ENCODE measurements at places on chromosomes 1 and 21.

- DNase-seq = no peak
These were observed 2.8 kb downstream of the PRDX1 start for GRCh38 chr1:45518910-45519309.

- no peak for DNase-seq
These were observed 223.6 kb upstream of the JUN start for GRCh38 chr1:59007429-59007819.

- DNase-seq = no peak
These were observed 24.3 kb downstream of the RTCA start for GRCh38 chr1:100290291-100290690.

GRCh38 chr1:118881751-118882150 lies 106.4 kb downstream of the TBX15 start:
- no peak for DNase-seq

DNA sequence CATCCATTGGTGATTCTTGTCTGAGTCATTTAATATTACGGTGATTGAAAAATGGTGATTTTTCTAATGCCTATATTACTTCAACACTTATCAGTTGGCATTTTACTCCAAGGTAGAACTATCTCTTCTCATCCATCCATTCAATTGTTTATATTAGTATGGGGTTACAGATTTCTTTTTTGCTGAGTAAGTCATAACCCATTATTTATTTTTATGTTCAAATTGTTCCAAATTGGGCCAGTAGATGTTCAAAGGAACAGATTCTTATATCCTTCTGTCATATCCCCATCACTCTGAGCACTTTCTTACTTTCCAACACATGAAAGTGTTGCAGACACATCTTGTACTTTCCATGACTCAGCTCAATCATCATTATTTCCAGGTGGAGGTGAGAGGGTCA lies 466.8 kb upstream of the CAMK1G start:
- no peak for DNase-seq

DNA sequence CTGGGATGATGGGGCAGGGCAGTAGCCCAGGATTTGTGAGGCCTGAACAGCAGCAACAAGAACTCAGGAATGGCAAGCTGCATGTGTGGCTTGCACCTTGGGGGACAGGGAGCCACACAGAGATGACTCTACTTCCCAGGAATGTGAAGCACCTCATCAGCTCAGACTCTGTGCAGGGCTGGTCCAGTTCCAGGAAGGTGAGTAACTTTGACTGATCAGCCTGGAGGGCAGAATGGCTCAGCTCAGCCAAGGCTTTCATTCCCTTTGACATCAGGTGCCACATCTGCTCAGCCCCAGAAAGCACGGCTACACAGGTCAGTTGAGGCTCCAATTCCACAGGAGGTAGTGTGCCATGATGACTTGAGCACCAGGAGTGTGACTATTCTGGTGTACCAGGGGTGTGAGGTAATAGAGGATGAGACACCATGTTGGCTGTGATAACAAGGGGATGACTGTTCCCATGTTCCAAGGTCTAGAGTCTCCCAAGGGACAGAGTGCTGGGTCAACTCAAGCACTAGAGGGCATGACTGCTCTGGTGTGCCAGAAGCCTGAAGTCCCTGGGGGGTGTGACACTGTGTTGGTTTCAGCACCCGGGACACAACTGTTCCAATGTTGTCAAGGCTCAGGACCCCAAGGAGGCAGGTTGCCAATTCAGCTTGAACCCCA lies 625.8 kb upstream of the ADGRL2 start:
- no peak for DNase-seq

DNA sequence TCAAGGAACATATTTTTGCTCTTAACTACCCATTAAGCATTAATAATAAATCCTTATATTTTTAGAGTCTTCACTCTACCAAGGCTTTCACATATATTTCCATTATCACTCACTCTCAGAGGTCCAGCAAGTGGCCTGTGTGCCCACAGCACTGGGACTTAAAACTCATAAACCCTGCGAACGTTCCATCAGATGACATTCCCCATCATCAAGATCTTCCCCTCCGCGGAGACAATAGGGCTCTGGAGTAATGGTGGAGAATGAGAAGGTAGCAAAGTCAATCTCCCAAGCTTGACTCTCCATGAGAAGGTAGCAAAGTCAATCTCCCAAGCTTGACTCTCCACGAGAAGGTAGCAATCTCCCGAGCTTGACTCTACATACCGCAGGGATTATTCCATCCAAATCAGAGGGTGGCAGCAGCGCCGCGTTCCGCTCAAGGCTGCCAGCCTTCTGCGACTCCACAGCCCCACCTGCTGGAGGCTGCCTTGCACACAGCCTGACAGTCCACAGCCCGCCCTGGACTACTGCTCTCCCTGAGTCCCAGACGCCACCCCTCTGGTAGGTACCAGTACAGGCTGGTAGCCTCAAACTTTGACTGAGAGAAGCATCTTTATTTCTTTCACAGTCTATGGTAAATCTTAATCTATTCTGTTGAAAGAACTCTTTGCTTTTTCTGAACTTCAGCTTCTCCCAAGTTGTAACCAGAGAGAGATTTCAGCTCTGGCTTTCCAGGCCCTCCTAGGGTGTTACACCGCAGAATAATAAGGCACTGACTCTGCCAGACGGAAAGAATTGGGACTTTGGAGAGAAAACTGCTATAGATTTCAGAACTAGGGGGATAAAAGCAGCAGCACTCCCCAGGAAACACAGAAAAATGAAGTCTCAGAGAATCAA lies 26.4 kb upstream of the CTTNBP2NL start:
- peak; percentile 71 for DNase-seq

GRCh38 chr1:221268295-221268694 lies 389.1 kb downstream of the HLX start:
- no peak for DNase-seq

GRCh38 chr1:107004421-107004820 lies 52.1 kb upstream of the PRMT6 start:
- no peak for DNase-seq

- DNase-seq = no peak
These were observed 21.0 kb upstream of the TDRD10 start for GRCh38 chr1:154481053-154481452.

DNA sequence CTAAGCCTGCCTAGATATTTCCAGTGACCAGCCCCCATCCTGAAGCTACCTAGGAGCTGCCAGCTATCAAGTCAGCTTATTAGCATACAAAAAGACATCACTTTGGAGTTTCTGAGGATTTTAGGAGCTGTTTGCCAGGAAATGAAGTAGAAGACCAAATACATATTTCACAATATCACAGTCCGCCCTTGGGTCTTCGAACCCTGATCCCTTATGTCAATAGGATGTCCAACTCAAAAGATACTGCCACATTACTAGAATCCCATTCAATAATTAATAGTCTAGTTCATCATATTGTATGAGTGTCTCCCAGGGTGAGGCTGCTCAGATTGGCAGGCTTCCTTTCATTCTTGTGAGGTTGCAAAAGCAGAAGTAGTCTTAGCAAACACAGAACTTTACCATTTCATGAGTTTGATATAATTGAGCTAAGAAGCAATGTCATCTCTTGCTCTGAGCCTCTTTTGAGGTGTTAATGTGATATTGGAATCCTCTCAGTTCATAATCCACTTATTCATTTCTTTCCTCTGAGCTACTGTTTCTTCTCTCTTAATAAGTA lies 13.6 kb downstream of the IPO9 start:
- DNase-seq = no peak

DNA sequence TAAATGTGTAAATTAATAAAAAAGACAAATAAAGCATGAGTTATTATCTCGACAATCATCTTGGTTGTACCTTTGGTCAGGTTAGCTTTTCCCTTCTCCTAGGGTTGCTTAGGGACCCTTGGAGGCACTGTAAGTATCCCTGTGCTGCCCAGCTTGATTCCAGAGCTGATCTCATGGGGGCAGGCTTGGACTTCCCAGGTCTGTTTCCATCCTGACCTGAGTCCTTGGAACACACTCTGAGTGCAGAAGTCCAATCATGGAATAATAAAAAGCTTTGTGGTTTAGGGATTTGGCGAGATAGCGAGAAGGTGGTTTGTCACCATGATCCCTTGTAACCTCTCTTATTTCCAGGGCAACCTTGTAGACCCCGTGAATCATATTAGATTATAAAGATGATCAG lies 18.7 kb upstream of the PAPPA2 start:
- no peak for DNase-seq

- DNase-seq = no peak
These were observed 30.2 kb upstream of the LRRC8D start for GRCh38 chr1:89790592-89790991.

- no peak for DNase-seq
These were observed 5.5 kb downstream of the MFSD2A start for GRCh38 chr1:39960431-39960958.

DNA sequence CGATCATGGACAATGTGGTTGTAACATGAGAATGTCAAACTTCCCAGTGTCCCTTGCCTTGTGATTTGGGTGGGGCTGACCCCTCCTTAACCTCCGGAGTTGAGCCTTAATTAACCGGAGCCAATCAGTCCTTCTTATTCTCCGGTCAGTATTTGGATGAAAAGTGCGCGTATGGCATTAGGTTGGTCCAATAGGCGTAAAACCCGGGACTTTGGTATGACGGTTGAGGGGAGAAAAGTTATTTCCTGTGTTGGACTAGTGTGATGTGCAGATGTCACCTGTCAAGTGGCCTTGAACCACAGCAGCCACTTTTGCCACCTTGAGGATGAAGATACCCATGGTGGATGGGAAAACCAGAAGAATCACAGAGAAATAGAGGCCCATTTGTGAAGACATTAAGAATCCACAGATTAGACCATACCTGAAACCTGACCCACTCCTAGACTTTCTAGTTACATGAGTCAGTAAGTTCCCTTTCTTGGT lies 5.1 kb downstream of the PAFAH2 start:
- no peak for DNase-seq

DNA sequence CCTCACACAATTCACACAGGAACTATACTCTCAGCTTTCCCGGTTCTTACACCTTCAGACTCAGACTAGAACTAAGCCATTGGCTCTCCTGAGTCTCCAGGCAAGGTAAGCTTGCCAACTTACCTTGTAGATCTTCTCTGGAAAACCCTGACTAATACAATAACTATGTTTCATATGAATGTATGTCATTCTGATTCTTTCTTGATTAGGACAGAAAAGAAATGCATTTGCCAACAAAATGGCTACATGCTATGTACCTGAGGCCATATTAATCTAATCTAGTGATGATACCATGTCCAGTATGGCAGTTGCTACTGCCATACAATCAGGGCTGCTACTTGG lies 9.8 kb upstream of the ZSWIM5 start:
- no peak for DNase-seq

DNA sequence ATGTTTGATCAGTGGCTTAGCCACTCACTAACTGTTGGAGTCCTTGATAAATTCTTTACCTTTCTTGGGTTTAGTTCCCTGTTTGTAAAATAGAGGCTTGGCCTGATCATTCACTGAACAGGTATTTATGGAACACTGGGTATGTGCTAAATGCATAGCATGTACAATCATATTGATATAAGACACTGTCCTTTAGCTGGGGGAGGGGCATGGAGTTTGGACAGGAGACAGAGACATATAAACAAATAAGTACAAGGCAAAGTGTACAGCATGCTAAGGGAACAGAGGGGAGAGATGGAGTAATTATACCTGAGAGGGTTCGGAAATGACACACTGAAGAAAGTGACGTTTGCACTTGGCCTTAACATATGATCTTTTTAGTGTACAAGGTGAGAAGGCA lies 124.3 kb upstream of the CACNA1E start:
- no peak for DNase-seq

- no peak for DNase-seq
These were observed 31.6 kb upstream of the SOX13 start for GRCh38 chr1:204041232-204041767.

DNA sequence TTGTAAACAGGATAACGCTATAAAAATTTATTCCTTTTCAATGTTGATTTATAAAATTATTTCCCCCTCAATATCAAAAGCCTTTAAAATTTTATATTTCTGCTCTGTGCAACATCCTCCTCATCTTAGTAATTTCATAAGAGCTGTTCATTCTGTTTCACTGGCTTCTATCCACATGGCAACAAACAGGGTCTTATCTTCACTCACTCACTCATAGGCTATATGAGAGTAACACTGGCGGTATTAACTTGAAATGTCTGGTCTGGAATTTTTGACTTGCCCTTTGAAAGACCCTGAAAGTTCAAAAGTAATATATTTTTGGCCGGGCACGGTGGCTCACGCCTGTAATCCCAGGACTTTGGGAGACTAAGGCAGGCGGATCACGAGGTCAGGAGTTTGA lies 77.4 kb upstream of the KRTAP11-1 start:
- DNase-seq = no peak

DNA sequence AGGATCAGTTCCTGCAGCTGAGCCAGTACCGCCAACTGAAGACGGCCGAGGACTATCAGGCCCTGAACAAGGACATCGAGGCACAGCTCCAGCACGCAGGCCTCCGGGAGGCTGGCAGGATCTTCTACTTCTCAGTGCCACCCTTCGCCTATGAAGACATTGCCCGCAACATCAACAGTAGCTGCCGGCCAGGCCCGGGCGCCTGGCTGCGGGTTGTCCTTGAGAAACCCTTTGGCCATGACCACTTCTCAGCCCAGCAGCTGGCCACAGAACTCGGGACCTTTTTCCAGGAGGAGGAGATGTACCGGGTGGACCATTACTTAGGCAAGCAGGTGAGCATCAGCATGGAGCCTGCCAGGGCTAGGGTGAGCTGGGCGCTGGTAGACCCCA lies 10.7 kb downstream of the H6PD start:
- DNase-seq = no peak

- DNase-seq = no peak
These were observed 58.0 kb downstream of the STUM start for GRCh38 chr1:226606311-226607267.

DNA sequence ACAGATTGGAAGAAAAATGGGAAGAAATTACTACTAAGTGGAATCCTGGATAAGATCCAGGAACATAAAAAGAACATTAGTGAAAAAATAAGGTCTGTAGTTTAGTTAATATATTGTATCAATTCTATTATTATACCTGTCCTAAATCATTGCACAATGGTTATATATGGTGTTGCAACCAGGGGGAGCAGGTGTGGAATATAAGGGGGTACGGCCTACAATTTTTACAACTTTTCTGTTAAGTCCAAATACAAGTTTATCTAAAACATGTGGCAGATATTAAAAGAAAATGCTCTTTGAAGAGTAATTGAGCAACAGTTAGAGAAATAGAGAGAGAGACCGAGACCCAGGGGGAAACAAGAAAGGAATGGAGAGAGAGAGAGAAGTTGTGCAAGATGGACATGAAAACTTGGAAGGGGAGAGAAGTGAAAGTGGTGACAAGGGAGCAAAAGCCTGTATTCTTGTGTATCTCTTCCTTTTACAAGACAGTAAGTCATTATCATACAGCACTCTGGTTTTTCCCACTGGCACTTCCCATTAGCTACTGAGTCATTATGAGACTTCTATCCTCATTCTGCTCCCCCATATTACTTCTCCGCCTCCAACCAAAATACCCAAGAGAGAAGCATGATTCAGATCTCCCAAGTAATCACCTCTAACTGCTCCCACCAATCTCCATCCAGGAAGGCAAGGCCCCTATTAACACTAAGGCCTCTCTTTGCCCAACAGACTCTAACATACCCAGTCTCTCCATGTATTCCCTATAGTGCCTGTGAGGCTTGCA lies 22.3 kb upstream of the TRAF3IP3 start:
- no peak for DNase-seq

GRCh38 chr1:215479567-215479966 lies 87.5 kb upstream of the KCTD3 start:
- DNase-seq = no peak

- DNase-seq = peak; percentile 22
These were observed 780 bp downstream of the YTHDF2 start for GRCh38 chr1:28737307-28738132.

GRCh38 chr21:20026543-20026942 lies 971.7 kb upstream of the NCAM2 start:
- DNase-seq = no peak
